ENCODE measurements at places on chromosomes 11 and 22. TPM values are rescaled to one million over a fixed set of nuclear protein-coding genes. Genes with fewer than 3 reads are reported as not detected.

GGTLC2 gene
- not detected for total RNA-seq

ZNF70 gene
- 3.5 TPM for total RNA-seq

OR10D3 gene
- not detected for total RNA-seq

SCN2B gene
- not detected for total RNA-seq
